Stimulated activated CD4-positive, alpha-beta T cell treated with anti-CD3 and anti-CD28 coated beads, Interleukin-1b, Interleukin-23, amount 100 ng/mL, for 1 hour (primary cell): ENCODE measurements at places on chromosomes 4 and X.

GRCh38 chr4:119946359-119946758 is 120.3 kb downstream of the MAD2L1 start:
- no peak for DNase-seq

- no peak for DNase-seq
Observed at GRCh38 chrX:79601341-79602131, 234.4 kb upstream of the ITM2A start.

- DNase-seq, result no peak
Observed at GRCh38 chr4:166282081-166282770, 409.2 kb downstream of the TLL1 start.

DNA sequence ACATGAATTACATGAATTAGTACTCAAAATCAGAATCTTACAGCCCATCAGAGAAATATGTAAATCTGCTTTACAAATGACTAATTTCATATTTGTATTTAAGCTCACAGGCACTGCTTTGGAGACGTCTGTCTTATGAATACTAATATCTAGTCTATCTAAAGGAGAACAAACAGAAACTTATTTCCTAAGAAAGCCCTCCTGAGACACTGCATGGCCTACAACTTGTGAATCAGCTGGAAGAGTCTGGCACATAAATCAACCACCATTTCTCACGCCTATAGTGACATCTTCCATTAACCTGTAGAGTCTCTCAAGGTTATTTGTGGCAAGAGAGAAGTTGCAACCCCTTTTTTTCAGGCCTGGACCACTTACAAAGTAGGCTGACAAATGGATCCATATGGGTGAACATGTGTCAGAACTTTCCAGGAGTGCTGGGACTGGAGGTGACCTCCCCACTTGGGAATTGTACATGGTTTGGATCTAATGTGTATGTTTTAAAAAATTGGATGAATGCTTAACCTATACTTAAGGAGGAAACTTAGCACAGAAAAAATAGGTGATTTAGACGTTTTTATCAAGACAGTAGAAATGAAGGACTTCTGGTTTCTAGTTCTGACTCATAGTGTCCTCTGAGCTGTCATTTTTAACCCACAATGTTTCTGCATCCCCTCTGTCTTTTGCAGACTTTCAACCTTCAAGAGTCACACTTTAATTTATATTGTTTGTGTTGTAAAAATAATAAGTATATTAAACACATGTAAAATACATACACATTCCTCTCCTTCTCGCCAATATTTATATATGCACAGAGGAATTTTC is 83.2 kb upstream of the ARHGAP24 start:
- DNase-seq, result no peak

DNA sequence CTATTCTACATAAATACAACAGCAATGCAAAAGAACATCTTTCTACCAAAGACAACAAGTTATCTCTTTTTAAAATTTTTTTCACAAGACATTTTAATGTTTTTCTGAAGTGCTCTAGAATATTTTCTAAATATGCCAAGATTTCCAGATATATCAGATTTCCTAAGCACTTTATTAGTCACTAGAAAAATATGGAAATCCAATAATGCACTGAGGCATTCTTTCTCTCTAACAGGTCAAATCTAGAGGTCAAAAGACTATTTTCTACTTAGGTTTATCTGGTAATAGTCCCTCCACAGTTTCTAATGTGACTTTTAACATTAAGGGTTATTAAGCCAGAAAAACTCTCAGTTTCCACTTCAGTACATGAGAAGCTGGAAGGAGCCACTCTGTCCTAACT is 1041.2 kb upstream of the INTU start:
- no peak for DNase-seq

- no peak for DNase-seq
Observed at GRCh38 chr4:53463340-53463739, 85.9 kb downstream of the FIP1L1 start.

GRCh38 chr4:17494258-17495190 is 17.4 kb downstream of the QDPR start:
- DNase-seq, result no peak

DNA sequence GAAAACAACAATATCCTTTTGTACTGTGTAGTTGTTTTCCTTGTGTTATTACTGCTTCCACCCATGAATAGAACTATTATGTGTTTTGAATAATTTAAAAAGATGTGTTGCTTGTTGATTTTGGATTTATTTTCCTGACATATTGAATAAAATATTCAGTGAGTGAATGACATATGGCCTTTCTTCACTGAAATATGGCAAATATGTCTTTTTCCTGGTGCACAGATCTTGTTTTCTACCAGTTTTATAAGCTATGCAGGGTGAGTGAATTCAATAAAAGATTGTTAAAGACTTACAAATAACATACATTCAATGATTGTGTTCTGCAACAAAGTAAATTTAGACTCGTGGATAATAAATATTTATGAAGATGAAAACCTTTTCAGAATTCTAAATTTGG is 1216.3 kb upstream of the ADGRL3 start:
- no peak for DNase-seq

- no peak for DNase-seq
Observed at GRCh38 chrX:10744007-10744406, 123.6 kb upstream of the MID1 start.

GRCh38 chr4:19177616-19178015 is 1074.1 kb upstream of the SLIT2 start:
- DNase-seq, result no peak
